ENCODE measurements at places on chromosomes 2 and 18. TPM values are rescaled to one million over a fixed set of nuclear protein-coding genes. Genes with fewer than 3 reads are reported as not detected.

The MYOM1 gene
- polyA plus RNA-seq, result 21.6 TPM

The VIT gene
- 0.07 TPM for polyA plus RNA-seq

The MLPH gene
- 25.9 TPM for polyA plus RNA-seq

The VAPA gene
- 83.3 TPM for polyA plus RNA-seq

The CREG2 gene
- not detected for polyA plus RNA-seq

DNA sequence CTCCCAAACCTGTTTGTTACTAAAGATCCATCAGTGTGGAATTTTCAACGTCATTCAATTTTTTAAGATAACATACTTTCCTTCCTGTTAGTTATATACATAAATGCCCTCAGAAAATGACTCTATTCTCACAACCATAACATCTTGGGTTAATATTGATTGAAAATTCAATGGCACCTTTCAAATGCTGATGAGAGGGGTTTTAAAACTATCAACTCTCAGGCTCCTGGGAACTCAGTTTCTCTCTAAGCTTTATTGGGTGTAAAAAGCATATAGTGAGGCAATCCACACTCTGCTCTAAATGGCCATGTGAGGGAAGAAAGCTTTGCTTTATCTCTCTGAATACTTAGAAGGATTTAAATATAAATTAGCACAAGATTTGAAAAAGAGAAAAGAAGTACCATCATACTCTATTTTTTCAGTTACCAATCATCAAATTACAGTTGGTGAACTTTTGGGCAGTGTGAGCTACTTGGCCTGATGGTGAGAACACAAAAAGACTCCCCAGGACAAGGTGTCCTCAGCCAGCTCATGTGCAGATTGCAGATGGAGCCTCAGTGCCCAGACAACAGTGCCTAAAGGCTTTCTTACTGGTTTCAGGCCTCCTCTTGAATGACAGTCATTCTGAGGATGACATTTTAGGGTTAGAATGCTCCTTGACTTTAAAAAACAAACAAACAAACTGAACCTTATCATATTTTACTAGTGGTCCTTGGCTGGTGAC is 24.6 kb upstream of the CERS6 start:
- DNase-seq, result no peak

GRCh38 chr2:18663861-18664260 is 74.5 kb upstream of the NT5C1B start:
- DNase-seq, result no peak

DNA sequence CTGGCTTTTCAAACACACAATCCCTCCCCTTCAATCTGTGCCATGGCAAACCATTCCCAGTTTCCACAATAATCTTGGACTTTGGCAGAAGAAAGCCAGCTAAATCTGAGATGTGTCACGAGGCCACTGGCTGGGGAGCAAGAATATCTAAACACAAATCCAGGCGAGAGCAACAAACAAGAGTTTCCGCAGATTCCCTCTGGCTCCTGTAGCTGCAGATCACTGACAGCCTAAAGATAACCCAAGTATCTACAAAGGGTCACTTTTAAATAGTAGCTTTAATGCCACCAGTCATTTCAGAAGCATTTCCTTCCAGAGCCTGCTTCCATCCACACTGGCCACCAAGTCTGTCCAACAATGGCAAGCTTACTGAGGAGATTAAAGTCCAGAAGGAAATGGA is 86.9 kb downstream of the ACVR1 start:
- DNase-seq, result no peak

DNA sequence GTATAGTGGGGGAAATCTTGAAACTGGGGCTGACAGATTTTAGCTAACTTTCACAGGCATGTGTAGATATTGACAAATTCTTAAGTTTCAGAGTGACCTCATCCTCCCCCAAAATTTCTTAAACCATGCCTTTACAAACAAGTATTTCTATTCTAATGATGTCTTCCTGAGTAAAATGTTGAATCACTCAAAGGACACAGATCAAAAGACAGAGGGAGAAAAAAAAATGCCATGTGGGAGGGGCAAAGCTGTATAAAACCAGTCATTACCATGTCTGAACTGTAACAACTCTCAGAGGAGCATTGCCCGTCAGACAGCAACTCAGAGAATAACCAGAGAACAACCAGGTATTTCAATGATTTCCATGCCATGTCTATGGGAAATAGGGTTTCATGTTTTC is at the start of gene SERPINB2:
SERPINB2 (plus strand) TSS at position 282 of the 400 bp plus-strand sequence. CDS start 3,740 bp downstream, outside the sequence.
- DNase-seq, result no peak

DNA sequence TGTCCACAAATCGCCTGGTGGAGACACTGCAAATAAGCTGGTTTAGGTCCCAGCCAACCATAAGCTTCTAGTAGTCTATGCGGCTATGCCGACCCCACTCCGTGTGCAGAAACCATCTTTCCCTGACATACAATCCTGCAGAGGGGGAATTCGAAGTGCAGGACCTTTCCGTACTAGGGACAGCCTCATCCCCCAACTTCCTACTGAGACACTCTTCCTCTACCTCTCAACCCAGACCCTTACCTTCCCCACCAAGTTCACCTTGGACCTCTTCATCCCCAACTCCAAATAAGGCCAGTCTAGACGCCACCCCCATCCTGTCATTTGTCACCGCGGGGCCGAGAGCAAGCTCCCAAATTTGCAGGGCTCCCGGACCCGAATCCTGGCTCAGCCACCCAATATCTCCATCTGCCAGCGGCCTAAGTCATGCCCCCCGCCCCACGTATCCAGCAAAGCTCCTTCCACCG is 496 bp downstream of the SUCLG1 start:
- DNase-seq, result peak; percentile 53

DNA sequence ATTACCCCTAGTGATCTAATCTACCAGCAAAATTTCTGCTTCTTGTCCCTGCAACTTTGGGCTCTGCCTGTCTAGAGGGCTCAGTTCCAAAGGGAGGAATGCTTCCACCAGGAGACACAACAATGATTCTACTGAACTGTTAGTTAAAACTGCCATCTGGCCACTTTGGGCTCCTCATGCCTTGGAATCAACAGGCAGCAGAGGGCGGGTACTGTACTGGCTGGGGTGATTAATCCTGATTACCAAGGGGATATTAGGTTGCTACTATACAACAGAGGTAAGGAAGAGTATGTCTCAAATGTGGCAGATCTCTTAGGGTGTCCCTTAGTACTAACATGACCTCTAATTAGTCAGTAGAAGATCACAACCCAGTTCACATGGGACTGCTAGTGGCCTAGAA is 21.4 kb downstream of the HADHA start:
- DNase-seq, result no peak

GRCh38 chr2:48250943-48251342 is 279.0 kb upstream of the STON1 start:
- DNase-seq, result no peak

All from liver (tissue), 10 donors.